ENCODE measurements at places on chromosomes 1 and 21.

DNA sequence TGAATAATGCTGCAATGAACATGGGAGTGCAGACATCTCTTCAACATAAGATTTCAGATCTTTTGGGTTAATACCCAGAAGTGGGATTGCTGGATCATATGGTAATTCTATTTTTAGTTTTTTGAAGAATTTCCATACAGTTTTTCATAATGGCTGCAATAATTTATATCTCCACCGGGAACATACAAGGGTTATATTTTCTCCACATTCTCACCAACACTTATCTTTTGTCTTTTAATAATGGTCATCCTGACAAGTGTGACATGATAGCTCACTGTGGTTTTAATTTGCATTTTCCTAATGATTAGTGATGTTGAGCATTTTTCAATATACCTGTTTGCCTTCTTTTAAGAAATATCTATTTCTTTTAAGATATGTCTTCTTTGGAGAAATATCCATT is 44.5 kb upstream of the WARS2 start:
- DNase-seq, result no peak

DNA sequence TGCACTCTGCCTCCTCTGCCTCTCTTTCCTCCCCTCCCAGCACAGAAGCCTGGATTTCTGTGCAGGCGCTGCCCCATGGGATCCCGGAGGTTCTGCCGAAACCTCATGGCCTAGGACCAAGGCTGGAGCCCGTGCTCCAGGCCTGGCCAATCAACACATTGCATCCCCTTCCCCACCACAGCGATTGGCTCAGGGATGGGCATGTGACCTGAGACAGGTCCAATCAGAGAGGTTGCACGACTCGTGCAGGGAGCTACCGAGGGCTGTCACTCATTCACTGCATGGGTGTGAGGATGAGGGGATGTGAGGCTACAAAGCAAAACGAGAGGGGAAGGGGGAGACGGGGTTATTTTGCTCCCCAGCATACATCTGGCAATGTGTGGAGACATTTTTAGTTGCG is 3.3 kb upstream of the CELA2B start:
- no peak for DNase-seq

- no peak for DNase-seq
Observed at GRCh38 chr1:24694380-24694843, 50.8 kb upstream of the CLIC4 start.

GRCh38 chr21:38714999-38715398 is 90.7 kb upstream of the ETS2 start:
- DNase-seq, result no peak

DNA sequence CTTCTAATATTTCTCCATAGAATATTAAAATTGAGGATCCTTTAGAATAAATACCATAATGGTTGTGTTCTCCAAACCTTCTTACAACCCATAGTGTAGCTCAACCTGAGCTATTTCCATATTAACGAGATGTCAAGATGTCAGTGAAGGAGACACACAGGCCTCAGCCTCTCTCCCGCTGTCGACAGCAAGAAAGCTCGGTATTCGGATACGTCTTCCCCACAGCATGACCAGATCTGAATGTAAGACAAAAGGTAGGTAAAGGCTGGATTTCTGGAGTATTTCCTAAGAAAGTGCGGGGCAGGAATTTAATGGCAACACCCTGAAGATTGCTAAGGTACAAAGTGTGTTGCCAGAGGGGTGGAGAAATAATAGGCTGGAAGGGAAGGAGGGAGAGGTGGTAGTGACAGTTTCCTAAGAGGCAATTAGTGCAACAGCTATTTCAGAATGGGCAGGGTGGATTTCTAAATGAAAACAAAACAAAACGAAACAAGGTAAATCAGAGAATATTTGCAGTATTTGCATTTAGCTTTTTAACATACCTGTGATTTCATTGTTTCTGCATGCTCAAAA is 1.7 kb downstream of the ADSS2 start:
- no peak for DNase-seq

DNA sequence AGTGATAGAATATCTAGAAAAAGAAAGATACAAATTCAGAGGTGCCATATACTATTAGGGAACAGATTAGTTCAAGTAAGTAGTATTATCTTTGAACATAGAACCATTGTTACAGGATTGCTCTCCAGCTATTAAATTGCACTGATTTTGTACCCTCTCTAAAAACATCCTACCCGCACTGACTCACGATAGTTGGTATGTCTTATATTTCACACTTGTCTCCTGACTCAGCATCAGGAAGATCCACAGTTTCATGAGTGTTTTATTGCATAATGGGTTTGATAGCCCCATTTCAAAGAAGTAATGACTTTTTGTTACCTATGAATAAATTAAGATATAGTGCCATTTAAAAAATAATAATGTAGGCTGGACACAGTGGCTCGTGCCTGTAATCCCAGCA is 6.0 kb downstream of the TATDN3 start:
- no peak for DNase-seq

DNA sequence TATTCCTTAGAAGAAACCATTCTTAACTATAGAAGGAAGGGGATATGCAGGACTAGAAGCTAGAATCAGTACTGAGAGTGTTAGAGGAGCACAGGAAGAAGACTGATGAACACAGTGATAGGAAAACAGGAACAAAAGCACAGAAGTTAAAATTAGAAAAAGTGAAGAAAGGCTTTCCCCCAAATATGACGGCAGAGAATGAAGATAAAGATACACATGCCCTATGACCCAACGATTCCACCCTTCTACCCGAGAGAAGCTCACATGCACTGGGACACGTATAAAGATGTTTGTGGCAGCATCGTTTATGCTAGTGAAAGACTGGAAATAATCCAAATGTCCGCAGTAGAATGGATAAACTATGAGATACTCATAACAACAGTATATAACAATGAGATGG is 74.2 kb downstream of the DTL start:
- no peak for DNase-seq

DNA sequence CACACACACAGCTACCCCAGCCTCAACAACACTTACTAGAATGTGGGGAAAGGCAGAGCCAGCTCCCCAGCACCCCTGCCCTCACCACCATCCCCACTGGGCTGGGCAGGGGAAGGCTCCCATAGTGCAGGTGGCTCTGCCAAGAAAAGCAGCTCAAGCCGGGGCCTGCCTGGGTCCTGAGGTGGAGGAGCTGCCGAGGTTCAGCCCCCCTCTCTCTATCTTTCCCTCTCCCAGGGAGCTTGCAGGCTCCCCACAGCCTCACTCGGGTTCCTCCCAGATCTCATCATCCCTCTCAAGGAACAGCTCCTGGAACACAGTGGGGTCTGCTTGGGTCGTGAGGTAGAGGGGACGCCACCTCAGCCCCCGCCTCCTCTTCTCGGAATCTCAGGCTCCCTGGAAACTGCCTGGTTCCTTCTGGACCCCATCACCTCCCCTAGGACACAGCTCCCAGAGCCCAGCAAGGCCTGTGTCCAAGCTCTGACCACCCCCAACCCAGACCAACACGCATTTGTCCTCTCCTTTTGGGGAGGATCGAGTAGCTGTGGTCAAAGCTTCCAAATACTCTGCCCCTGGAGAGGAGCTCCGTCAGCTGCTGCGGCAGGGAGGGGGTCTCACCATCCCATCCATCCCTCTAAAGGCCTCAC is 704 bp downstream of the S100A16 start:
- no peak for DNase-seq

DNA sequence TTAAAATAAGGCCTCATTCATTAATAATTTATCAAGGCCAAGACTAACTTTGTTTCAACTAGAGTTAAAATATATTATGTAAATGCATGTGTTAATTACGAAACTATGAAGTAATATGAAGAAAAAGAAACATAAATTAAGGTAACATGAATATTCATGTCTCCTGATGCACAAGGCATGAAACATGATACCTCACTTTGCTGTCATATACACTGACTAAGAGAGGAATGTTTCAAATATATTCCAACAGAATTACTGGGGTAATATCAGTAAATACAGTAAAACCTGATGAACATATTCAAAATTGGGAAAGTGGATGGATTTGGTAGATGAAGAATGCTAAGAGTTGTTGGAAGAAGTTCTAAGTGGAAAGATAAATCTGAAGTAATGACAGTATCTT is 274.6 kb downstream of the LRRC7 start:
- DNase-seq, result no peak

DNA sequence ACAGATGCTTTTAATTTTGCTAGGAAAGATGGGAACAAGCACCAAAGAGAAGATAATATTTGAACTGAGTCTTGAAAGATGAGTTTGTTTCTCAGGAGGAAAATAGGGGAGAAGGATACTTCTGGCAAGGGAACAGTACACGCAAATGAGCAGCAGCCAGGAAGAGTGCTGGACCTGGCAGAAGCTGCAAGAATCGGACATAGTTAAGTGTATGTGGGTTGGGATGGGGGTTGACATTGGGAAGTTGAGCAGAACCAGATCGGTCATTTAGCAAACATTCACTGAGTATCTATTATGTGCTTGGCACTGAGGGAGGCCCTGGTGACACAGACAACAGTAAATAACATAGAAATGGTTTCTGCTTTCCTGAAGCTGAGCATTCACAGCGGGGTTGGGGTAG is 198.8 kb downstream of the PLPP3 start:
- DNase-seq, result no peak

DNA sequence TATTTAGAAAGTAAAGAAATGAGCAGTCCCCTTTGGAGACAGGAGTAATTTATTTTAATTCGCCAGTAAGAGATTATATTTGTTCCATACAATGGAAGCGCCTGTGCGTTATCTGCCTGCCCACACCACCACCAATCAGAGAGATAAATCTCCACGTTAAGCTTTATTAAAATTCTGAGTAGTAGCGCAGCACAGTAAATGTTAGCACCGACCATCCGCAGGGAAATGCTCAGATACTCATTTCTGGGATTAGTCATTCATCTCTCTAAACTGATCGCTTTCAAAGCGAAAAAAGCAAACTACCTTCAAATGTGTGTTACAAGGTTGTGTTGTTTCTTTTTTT is 1.2 kb downstream of the ETS2 start:
- no peak for DNase-seq

DNA sequence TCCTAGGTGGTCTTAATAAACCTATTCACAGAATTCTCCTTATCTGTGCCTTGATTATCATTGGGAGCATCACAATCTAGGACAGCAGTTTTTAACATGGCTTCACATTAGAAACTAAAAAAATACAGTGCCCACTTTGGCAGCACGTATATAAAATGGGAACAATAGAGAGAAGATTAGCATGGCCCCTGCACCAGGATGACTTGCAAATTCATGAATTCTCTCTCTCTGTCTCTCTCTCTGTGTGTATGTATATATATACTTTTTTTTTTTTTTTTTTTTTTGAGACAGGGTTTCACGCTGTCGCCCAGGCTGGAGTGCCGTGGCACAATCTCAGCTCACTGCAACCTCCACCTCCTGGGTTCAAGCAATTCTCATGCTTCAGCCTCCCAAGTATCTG is 6.2 kb upstream of the PPP1R8 start:
- no peak for DNase-seq
